ENCODE measurements at places on chromosomes 12 and 14.
A peak's percentile ranks its signal among the peaks of the same experiment; 100 is the strongest.

DNA sequence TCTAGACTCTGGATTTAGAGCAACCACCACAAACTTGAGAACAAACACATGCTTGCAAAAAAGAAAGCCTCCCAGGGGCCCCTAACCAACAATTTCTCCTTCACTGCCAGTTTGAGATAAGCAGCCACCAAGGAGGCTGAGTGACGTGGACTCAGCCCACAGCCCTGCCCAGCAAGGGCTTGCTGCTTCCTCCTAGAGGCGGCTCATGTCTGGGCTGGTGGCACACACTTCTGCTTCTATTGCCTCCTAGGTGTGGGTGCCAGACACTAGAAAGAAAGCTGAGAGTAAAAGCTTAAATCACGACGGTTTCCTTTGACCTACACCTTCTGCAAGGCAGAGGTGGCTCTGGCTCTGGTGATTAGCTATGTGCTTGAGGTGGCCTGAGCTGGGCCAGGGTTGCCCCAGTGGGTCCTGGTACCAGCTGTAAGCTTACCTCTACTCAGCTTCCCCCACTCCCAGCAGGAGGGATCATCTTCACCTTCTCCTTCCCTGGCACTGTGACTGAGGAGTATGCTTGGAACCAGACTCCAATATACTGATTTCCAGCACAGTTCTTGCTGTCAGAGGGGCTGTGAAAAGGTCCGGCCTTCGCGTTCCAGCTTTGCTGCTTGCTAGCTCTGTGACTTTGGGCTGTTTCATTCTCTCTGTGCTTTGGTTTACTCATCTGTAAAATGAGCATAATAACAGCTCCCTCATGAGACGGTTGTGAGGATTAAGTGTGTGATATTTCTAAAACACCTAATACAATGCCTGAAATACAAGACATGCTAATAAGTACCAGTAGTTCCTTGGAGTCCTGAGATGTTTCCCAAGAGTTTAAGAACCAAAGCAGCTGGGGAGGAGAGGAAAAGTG is 89.7 kb upstream of the PARP11 start:
- DNase-seq, result no peak

- no peak for DNase-seq
Measured at GRCh38 chr14:106622200-106622745, 1095.9 kb downstream of the TMEM121 start.

DNA sequence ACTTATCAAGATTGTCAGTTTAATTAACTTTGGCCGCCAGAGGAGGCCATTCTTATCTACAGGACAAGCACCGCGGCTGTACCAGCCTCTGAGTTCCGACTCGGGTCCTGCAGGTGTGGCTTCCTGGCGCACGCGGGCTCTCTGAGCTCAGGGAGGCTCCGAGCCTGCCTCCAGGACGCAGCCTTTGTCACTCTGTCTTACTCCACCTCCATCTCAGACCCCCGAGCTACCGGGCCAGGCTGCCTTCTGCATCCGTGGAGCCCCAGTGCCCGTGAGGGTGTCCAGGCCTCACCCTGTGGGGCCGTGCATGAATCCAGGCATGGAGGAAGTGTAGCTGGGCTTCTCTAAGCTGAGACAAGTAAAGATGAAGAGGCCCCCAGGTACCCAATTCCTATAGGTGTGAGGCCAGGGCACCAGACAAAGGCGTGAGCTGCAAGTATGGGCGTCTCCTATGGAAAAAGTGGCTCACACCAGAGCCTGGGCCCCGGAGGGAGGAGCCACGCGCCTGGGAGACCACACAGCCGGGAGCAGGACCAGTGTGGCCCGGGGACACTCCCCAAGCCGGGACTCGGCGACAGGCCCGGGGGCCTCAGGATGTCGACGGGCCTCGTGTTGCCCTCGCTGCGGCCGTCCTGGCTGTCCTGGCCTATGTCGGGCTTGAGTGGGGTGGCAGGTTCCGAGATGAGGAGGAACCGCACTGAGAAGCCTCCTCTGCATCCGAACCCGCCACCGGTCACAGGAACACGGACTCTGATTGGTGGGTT is 42.8 kb downstream of the NOC4L start:
- no peak for DNase-seq

DNA sequence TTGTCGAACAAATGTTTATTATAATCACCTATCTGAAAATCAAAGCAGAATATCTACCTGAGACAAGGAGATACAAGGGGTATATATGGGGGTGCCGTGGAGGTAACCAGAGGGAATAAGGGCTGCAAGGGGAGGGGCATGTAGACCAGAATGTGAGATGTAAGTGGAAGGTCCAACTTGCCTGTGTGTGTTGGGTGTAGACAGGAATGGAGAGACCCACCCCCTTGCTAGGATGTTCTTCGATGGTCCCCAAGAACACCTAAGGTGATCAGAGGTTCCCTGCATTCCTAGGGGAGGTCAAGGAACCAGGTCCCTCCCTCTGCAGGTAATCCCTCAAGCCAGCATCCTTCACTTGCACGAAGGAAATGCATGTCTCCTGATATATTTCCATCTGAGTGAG is 167.9 kb downstream of the DICER1 start:
- DNase-seq, result no peak

- no peak for DNase-seq
Measured at GRCh38 chr14:77763978-77764377, 3.0 kb upstream of the SNW1 start.

GRCh38 chr14:54360667-54361066 is 36.1 kb upstream of the CDKN3 start:
- DNase-seq, result no peak

- peak; percentile 78 for DNase-seq
Measured at GRCh38 chr12:79557690-79558315, 133.0 kb downstream of the PAWR start.

GRCh38 chr14:92404018-92404417 is 81.1 kb downstream of the SLC24A4 start:
- no peak for DNase-seq

DNA sequence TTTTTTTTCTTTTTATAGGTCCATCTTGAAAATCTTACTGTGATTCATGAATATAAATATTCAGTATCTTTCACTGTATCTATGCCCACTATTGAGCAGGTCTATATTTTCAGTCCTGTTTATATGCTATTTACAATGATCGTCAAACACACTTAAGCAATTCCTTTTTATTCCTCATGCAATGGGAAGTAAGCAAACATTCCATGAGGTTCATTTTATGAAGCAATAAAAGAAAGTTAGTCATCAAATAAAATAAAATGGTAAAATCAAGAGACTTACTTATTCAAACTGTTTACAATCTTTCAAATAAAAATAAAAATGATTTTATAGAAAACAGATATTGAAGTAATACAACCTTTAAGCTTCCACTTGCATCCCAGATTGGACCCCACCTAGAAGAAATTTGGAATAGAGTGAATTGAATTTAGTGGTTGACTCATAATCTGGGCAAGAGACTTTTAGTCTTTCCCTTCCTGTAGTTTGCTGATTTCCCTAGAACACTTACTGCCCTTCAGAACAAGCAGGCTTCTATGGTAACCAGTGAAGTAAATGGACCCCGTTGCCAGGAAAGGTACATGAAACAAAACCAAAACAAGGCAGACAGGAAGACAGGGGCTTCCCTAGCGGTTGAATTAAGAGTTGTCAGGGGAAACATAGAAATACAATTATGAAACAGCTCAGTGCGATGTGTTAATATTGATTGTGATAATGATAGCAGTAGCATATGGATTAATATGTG is 241.0 kb upstream of the ATP2B1 start:
- DNase-seq, result peak; percentile 54

GRCh38 chr14:86723254-86723624 is 1193.3 kb downstream of the FLRT2 start:
- DNase-seq, result no peak

DNA sequence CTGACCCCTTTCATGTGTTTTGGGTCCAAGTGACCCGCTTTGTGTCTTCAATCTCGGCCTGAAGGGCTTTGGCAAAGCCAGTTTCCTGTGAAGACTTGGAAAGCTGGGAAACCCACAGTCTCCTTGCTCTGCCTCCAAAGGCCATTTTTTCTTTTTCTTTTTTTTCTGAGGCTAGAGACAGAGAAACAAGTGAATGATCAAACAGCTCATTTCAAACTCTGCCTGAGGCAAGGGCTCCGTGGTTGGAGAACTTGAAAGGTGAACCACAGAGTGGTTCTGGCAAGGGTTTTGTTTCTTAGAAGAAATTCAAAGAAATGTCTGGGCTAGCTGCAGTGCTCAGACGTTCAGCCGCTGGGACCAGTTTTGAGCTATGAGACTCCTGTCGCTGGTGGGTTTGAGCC is 62.7 kb downstream of the ERH start:
- DNase-seq, result peak; percentile 18

- DNase-seq, result no peak
Measured at GRCh38 chr12:126093908-126094307, 1028.7 kb downstream of the AACS start.

DNA sequence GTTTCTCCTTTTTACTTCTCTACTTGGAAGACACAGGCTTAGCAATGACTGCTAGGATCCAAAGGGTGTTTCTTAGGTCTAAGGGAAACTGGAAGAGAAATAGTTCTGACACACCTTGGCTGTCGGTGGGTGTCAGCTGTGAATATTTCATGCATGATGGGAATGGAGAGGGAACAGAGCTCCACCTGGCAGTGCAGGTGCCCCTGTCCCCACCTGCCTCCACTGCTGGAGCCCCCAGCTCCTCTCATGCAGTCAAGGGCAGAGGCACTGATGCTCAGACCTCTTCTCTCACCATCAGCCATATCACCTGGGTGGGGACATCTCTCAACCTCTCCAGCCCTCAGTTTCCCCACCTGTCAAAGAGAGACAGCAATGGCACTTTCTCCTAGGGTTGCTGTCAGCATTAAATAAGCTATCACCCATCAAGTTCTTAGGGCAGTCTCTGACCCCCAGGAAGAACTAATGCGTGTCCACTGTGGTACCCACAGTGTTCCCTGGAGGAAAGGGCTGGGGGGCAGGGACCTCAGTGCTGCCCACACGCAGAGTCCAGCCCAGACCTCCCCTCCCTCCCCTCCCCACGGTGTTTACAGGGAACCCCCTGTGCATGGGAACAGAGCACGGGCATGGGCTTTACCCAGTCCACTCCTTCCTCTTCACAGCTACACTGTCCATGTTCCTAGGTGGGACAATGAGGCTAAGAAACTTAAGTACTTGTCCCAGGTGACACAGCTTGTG is 69.1 kb downstream of the C14orf132 start:
- no peak for DNase-seq

GRCh38 chr14:50826681-50827080 is 4.3 kb downstream of the NIN start:
- DNase-seq, result no peak

DNA sequence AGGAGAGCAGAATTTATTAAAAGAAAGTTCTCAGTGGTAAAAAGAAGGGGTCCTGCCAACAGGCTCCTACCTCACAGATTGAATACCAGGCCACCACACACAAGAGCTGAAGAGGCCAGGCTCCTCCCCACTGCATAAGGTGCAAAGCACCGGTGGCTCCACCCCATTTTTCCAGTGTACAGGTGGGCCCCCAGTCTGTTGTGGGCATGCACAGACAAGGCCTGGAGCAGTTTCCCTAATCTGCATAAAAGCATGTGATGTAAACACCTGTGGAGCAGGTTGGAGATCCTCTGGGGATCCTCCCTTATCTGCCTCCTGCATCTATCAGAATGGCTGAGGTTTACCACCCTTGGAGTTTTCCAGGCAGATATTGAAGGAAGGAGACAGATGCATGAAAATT is 45.7 kb upstream of the PDZRN4 start:
- no peak for DNase-seq

Measured in AG09319 (cell line).